HAP-1 (cell line): ENCODE measurements at places on chromosomes 12 and 14.

- DNase-seq: peak; percentile 48
Measured at GRCh38 chr12:53499266-53500141, at the start of gene MAP3K12. Gene MAP3K12, minus strand, starts transcription at chr12:53499458. Its CDS starts 12,067 bp downstream, at chr12:53487391.

DNA sequence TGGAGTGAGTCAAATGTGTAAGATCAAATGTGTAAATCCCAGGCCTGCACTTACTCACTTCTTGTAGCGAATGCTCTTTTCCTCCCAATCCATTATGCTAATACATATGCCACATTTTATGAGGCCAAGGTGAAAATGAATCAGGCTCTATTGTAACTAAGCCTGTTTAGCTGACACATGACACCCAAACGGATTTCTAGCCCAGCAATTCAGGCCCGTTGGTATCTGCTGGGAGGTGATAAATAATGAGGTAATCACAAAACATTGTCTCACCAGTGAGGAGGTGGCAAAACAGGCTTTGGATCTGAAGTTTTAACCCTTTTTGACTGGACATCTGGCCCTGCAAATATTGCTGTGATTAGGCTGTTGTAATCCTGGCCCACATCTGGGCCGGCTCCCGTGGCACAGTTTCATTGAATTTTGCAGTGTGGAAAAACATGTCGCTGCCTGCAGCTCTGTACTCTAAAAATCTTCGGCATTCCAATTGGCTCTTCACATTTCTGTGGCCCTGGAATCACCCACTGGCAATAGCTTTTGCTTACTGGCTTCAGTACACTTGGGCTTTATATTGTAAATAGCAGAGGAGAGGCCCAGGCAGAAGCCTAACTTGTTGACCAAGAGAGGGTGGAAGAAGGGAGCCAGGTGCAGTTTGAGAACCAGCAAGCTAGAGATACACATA is 106.1 kb downstream of the PAX9 start:
- DNase-seq: peak; percentile 21

GRCh38 chr14:104681689-104682074 is 7.7 kb upstream of the INF2 start:
- DNase-seq: peak; percentile 75

DNA sequence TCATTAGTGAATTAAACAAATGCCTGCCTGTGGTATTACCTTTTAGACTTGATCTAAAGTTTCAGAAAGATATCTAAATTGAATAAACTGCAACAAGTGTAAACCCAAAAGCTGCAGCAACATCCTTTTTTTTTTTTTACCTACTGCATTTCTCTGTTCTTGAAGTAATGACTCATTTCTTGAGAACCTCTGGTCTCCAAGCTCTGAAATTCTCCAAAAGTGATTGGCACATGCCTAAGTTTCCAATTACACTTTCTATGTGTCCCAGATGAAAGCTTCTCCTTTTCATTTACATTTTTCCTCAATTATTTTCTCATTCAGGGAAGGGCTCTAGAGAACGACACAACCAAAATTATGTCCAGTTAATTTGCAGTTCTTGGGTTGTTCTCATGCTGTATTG is 435.2 kb upstream of the DCN start:
- DNase-seq: no peak

GRCh38 chr14:34340025-34340625 is 121.9 kb downstream of the SPTSSA start:
- DNase-seq: no peak

DNA sequence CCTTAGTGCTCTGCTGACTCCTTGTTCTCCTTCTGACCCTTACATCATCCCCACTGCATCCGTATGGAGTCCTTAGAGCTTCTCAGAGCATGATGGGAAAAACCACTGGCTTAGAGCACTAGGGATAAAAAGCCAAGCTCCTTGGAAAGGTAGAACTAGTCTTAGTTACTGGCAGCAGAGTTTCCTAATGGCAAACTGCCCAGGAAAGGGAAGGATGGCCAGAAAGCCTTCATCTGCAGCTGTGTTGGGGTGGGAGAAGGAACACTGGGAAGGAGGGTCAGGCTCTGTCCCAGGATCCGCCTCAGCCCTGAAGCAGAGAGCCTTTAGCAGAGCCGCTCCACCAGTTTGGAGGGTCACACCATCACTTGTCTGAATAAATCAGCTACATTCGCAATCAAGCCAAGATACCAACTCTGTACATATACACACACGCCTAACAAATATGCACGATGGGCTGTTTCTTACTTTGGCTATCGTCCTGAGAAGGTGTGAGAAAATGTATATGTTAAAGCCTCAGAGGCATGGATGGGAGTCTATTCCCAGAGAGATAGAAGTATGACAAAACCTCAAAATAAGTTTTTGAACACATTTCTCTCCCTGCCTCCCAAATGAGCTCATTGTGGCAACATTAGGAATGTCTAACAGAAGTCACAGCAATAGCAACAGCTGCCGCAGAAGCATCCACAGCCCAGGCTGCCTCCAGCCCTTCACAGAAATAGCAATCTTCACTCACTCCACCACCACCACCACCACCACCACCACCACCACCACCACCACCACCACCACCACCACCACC is 18.6 kb upstream of the GALNT8 start:
- DNase-seq: no peak

DNA sequence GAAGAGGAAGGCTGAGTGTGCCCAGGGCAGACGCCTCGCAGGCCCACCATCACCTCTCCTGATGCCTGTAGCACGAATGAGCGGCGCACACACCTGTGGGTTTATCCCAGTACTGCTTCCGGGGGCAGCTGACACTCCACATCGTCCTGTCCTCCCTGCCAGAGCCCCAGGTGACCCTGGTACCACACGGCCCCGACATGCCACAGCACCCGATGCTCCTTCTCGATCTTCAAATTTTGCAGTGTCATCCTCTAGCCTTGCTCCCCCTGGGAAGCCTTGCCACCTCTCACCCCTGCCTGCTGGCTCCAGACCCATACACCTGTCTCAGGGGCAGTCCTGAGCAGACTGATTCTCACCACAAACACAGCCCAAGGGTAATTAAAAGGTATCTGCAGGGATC is 40.6 kb downstream of the ANO2 start:
- DNase-seq: no peak

DNA sequence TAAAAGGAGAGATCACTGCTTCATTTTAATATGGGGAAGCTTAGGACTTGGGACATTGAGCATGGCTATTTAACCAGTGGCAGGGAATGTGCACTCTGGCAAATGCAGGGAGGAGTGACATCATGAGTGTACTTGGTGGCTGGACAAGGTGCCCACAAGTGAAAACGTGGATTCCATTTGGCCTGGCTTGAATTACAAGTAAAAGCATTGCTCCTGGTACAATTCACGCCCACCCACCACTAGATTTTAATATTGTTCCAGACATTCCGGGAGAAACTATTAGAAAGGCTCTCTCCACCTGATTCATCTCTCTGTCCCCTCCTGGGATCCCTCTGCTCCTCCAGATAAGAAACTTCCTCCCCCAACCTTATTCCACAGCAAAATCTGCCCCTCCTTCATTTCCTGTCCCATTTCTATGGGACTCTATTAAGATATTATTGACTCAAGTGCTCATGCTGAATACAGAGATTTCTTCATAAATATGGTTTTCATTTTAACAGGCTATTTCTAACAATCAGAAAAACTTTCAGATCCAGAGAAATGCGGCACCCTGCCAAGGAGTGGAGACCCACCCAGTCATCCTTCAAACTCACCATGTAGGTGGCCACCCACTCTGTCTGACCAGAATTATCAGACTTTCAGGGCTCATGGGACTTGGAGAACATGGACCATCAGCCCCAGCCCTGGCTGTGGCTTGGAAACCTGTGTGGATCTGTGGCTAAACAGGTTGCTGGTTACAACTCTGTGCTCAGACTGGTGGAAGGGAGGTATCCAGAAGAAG is 43.2 kb downstream of the SSPN start:
- DNase-seq: no peak

DNA sequence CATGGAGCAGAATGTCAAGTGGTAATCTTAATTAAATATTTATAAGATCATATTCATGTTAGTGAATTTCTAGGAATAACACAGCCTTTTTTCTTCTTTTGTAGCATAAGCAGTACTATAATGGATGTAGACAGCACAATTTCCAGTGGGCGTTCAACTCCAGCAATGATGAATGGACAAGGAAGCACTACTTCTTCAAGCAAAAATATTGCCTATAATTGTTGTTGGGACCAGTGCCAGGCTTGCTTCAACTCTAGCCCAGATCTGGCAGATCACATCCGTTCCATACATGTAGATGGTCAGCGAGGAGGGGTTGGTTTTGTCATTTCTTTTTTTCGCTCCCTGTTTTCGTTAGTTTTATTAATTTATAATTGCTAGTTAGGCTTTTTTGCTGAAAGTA is 23.1 kb downstream of the AEBP2 start:
- DNase-seq: no peak

DNA sequence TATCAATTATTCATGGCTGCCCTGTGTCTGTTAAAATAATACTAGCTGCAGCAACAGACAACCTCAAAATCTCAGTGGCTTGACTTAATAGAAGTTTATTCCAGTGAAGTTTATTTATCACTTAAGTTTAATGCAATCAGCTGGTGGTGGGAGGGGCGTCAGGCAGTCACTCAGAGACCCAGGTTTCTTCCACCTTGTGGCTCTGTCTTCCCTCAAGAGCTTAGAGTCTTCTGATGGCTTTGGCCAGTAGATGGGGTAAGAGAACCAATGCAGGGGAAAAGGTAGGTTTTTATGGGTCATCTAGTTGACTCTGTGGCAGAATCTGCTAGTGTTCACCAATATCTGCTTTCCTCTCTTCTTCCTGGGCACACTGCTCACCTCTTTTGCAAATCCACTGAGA is 668.9 kb downstream of the AACS start:
- DNase-seq: no peak

GRCh38 chr12:94790825-94791224 is 140.5 kb upstream of the TMCC3 start:
- peak; percentile 52 for DNase-seq

GRCh38 chr12:54526812-54527630 is 22.4 kb upstream of the PDE1B start:
- DNase-seq: peak; percentile 67

GRCh38 chr14:41663473-41663850 is 56.8 kb downstream of the LRFN5 start:
- DNase-seq: no peak

- DNase-seq: no peak
Measured at GRCh38 chr12:2531371-2531770, 263.4 kb upstream of the FKBP4 start.

DNA sequence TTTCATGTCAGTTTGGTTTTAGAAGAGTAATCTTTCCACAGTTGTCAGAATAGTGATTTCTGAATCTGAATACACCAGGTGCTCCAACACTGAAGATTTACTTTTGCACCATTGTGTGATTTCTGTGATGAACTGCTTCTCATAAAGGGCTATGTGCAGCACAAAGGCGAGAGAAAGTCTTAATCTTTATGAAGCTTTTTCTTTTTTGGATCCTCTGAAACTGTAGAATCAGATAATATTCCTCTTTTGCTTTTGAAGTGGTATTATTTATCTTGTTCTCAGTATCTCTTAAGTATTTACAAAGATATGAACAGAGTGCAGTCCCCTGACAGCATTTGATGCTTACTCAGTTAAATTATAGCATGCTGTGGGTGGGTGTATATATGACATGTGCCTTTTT is 207.8 kb downstream of the NAV3 start:
- DNase-seq: no peak

DNA sequence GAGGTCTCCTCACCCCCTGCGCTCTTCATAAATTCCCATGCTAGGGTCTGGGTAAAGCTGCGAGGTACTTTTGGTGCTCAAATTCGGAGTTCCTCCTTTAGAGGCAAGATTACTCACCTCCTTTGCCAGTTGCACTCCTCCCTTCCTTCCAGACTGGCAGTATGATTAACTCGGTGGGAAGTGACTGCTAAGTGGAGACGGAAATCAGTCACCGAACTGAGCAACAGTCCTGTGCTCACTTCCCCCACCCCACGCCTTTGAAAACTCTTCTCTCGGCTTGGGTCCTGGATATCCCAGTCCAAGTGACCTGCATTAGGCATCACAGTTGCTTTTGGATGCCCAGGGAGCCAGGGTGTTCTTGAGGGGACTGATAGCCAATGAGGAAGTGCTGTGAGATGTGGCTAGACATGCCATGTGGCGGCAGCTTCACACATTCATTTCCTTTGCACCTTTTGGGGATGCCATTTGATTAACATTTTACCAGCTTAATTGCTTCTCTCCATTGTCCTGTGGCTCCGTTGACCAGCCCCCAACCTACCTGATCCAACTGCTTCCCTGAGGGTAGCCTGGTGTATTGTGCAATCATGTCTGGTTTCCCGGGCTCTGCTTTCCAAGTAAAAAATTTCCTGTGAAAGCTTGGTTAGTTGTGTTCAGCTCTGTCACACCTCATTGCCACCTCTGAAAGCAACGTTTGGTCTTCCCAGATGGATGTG is 840 bp downstream of the PNP start:
- peak; percentile 40 for DNase-seq

DNA sequence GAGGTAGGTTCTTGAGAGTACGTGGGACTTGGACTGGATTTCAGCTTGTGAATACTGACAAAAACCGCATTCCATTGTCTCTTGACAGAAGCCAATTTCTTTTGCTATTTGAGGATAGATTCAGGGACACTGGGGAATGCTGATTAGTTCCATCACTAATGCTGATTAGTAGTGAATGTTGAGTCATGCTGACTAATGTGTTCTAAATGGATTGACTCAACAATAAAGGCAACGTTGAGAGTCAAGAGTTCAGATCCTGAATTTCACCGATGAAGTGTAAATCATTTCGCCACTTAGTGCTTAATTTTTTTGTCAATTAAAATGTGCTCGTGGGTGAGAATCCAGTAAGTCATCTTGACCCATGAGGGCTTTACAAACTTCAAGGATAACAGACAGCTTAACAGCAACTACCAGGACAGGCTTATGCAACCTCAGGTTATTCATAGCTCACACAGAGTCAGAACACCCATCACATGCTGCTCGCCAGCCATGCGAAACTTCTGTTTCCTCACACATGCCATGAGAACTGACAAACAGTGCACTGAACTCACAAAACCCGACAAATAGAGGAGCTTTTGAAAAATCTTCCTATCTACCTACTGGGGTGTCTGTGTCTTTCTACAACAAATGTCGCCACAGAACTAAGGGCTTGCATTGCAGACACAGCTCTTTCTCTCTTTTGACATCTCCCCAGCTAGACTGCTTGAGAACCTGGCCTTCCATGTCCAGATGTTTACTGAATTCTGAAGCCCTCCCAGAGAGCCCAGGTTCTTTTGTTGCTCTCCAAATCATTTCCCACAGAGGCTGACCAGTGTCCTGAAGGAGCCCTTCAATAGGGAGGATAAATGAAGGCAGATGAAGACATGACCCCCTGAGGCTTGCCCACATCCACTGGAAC is 316.4 kb downstream of the ZFP36L1 start:
- no peak for DNase-seq

- DNase-seq: no peak
Measured at GRCh38 chr14:61171727-61172126, 109.4 kb downstream of the TMEM30B start.
